Left lung (tissue), 14 donors: ENCODE measurements at places on chromosomes 3 and 15.
A peak's percentile ranks its signal among the peaks of the same experiment; 100 is the strongest.

- DNase-seq, result no peak
Measured at GRCh38 chr3:158111861-158112260, 2.0 kb downstream of the RSRC1 start.

GRCh38 chr3:31014317-31015040, 120.0 kb upstream of the GADL1 start:
- no peak for DNase-seq

- DNase-seq, result peak; percentile 14
Measured at GRCh38 chr15:40150163-40150925, 10.5 kb upstream of the BUB1B start.

DNA sequence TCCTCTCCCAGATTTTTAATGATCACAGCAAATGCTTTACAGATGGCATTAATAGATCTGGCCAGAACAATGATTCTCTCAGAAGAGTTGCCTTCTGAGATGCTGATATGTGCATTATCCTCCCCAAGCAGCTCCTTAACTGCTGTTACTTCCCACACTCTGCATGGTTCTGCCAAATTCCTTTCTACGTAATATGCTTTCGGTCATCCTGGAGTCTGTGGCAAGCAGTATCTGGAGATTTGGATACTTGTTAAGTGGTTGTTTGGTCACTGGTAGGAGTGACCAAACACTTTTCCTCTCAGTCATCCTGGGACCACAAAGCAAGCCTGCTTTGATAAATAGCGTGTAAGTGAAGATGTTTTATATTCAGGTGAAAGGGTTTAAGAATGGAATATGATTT, 71.1 kb upstream of the CCNL1 start:
- no peak for DNase-seq

- no peak for DNase-seq
Measured at GRCh38 chr3:115004201-115005140, 142.6 kb downstream of the ZBTB20 start.

DNA sequence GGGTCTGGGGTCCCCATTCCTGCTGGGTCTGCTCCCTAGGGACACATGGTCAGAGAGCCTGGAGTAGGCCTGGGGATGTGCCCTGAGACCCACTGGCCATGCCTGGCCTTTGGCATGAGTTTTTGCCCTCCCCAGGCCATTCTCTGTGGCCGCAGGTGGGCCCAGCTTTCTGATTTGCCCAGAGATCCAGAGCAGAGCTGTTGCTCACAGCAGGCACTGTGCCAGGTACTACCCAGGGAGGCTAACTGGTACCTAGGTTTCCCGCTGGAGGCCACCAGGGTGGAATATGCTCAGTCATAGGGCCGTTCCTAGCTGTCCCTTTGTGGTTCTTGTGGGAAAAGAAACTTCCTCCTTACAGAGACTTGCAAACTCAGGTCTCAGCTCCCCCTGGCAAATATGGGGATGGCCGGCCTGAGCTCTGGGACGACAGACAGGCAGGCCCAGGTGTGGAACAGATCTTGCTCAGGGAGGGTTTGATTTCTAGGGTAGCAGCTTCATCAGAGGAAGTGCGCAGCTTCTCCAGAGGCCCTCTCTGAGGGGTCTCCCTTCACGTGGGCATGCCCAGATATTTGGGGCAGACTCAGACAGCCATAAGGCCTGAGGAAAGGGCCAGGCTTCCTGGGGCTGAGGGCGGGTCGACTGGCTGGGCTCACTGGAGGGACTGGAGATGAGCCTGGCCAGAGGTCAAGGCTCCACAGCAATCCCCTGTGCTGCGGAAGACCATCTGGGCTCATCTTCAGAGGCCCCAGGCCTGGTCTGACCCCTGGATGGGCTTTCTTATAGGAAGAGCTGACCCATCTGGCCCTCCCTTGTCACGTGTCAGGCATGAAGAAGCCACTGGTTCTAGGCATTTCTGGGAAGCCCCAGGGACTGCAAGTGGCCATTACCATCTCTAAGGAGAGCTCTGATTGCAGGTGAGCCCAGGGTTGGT, 28.0 kb downstream of the ACAA1 start:
- no peak for DNase-seq

DNA sequence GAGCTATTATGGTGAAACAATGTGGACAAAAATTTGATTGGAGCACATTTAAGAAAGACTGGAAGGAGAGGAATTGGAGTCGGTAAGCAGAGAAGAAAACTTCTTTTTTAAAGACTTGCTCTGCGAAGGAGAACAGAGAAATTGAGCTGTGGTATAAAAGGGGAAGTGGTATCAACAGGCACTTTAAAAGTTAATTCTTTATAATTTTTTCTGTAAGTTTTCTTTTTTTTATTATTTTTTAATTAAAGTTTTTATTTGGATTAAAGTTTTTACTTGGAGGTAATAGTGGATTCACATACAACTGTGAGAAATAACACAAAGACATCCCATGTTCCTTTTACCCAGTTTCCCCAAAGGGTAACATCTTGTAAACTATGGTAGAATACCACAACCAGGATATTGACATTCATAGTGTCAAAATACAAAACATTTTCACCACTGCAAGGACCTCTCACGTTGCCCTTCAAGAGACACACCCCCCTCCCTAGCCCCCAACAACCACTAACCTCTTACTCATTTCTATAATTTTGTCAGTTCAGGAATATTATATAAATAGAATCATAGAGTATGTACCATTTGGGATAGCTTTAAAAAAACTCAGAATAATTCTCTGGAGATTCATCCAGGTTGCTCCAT, 33.8 kb upstream of the XIRP1 start:
- DNase-seq, result no peak

DNA sequence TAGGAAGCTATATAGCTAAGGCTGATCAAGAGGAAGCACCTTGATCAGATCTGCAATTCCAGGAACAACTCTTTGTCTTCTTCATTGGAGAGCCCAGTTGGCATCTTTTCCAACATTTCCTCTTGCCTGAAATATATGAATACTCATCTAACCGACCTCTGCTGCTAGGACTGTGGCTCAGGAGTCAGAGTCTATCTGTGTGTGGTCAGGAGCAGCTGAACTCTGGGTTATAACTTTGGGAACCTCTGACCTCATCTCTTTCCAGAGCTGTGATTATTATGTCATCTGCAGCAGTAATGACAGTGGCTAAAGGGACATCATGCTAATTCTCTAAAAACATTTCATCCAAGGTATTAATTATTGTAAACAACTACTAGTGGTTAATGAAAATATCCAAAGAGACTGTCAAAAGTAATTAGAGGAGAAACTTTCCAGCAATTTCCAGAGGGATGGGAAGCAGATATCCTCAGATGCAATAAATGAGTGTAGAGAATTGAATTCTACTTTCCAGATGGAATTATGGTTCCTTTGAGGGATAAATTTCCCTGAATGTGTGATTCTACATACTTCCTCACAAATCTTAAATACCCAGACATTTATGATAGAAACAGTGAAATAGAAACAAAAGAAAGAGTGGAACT, 11.5 kb upstream of the SPINK8 start:
- DNase-seq, result no peak

DNA sequence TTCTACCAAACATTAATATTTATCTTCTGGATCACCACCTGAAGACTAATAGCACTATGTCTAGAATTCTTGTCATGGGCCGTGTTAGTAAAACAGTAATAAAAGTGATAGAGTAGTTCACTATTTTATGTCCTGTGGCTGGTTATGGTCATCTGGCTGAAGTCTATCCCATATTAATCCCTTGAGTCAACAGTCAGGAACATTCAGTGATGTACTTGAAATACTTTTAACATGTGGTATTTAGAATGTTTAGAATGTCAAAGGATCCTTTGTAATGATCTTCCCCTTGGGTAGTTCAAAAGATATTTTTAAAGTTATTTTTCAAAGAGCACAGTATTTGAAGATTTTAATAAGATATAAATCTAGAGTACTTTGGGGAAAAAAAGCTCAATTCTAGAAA, 117.0 kb downstream of the MBNL1 start:
- DNase-seq, result no peak

- no peak for DNase-seq
Measured at GRCh38 chr3:164806188-164806587, 272.1 kb downstream of the SI start.

DNA sequence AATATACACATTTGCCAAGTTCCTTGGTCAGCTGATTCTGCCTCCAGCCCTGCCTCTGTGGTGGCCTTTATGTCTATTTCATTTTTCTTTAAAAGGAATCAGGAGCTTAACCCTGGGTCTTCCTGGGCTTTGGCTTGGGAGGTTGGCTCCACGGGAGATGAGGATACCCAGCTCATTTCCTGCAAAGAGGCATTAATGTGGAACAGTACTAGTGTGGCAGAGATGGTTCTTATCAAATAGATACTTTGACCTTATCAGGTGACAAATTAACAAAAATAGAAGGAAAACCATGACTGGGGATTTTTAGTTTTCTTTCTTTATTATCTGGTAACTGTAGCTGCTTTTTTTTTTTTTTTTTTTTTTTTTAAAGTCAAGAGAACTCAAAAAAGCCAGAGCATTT, 42.8 kb downstream of the BBS4 start:
- no peak for DNase-seq

DNA sequence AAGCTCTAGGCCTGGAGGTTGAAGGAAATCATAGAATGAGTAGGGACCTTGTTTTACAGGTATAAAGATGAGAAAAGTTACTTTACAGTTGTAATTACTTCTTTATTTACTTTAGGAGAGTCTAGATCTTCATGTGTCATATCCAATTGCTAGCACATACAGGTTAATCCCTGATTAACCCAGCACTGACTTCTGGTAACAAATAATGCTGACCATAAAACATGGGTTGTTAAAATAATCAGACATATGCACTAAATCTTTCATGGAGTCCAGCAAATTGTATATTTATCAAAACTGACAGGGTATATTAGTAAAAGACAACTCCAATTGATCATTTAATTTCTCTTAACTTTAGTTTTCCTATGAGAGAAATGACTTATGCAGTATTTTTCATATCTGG, 245.2 kb downstream of the NFKBIZ start:
- no peak for DNase-seq

DNA sequence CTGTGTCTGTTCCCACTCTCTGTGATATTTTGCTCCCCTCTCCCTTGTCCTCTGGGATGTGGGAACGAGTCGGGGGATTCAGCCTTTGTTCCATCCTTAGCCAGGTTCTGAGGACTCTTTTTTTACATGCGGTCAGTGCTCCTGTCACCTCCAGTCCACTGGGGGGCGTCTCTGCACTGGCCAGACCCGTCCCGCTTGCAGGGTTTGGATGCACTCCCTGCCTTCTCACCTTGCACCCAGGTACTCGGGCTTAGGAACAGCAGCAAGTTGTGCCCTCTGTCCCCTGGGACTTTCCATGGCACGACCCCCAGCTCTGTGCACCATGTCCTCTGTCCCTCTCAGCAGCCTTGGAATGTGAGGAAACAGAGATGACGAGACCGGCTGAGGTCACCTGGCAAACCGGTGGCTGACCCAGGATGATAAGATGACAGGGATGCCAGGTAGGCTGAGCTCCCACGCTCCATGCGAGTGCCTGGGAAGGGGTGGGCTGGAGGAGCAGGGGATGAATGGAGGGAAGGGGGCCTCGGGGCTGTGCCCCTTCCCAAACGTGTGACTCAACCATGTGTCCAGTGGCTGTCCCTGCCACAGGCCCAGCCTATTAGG, 27.3 kb upstream of the FGD5 start:
- DNase-seq, result no peak

DNA sequence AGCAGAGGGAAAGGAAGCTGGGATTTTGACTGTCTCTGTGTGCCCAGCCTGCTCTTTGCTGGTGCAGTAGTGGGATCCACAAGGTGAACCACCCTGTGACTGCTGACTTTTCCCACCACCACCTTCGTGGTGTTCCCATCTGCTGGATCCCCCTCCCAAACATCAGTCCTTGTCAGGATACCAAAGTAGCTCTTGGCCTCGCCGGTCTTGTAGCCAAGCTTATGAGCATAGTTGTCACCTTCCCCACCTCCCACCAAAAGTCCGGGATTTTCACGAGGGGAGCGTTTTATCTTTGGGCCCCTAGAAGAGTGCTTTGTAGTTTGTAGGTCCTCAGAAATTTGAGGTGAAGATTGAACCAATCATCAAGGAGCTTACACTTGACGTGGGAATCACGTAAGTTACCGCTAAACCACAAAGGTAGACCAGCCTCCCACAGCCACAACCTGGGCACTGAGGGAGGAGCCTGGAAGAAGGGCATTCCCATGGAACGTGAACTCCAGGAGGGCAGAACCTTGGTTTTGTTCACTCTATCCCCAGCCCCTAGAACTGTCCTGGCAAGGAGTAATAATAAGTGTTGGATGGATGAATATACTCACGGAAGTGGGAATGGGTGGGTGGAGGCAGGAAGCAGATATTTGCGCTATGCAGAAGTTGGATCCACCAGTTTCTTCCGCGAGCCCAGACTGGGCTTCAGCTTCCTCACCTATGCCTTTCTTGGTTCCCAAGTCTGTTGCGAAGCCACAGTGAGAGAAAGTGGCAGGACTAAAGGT, 814 bp upstream of the TEX264 start:
- DNase-seq, result no peak

GRCh38 chr15:49288391-49288790, 118.3 kb downstream of the GALK2 start:
- no peak for DNase-seq

DNA sequence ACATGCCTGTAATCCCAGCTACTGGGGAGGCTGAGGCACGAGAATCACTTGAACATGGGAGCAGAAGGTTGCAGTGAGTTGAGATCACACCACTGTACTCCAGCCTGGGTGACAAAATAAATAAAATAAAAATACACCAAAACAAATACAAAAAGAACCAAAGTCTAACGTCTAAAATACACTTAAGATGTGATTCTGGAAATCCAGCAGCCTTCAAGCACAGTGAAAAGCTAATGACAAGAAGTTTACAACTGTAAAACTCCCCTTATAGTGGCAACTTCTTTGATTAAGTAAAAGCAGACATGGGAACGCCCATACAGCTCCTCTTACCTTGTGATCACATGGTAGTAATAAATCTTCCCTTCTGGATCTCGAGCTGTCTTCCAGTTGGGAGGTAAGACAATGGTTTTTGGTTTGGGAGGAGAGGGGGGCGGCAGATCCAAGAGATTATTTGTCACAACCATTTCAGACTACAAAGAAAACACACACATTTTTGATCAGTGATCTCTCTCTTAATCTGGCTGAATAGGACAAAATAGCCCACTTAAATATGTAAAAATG, 62.8 kb downstream of the NBEAL2 start:
- no peak for DNase-seq

GRCh38 chr15:19984101-19984500, 557.5 kb downstream of the GOLGA6L6 start:
- DNase-seq, result no peak

- peak; percentile 58 for DNase-seq
Measured at GRCh38 chr3:67647390-67647878, 7.0 kb downstream of the SUCLG2 start.

GRCh38 chr15:52257734-52258062, 37.9 kb downstream of the MYO5C start:
- no peak for DNase-seq
